ENCODE measurements at places on chromosomes 13 and 19. TPM values are rescaled to one million over a fixed set of nuclear protein-coding genes. Genes with fewer than 3 reads are reported as not detected.

GRCh38 chr19:51511353-51511752, 9.8 kb upstream of the SIGLEC12 start:
- no peak overlapping the region for H3K4me3 ChIP-seq
- DNase-seq, result no peak
- no peaks in the 10 kb centered on the region for H3K27me3 ChIP-seq
- no peak overlapping the region for H3K27ac ChIP-seq
- H3K36me3 ChIP-seq, result no peaks in the 10 kb centered on the region
- H3K4me1 ChIP-seq, result no peaks in the 10 kb centered on the region

DNA sequence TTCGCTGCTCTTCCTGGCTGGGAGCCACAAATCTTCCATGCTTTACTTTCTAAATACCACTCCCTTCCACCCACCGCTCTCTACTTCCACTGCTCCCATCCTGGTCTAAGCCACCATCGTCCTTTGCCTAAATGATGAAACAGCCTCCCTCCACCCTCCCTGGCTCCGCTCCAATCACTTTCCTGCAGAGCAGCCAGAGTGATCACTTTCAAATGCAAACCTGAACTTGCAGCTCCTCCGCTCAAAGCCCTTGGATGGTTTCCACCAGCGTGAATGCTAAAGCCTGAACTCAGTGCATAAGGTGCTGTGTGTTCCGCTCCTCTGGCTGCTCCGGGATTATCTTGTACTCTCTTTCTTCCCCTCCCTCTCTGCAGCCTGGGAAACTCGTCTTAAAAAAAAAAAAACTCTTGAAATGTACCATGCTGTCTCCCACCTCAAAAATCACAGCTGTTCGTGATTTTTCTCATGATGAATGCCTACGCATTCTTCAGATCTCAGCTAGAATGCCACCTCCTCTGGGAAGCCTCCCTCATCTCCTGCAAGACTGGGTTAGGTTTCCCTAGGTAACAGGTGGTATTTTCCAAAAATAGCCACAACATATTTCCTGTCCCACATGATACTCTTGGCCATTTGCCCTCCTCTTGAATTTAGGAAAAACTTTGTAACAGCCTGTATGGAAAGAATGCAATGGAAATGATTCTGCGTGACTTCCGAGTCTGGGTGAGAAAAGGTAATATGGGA, 3.7 kb upstream of the SIN3B start:
- peak overlapping the region; percentile 16 for H3K4me3 ChIP-seq
- peaks cover 26% of the 10 kb centered on the region for H3K4me1 ChIP-seq
- no peaks in the 10 kb centered on the region for H3K36me3 ChIP-seq
- DNase-seq, result no peak
- H3K27me3 ChIP-seq, result no peaks in the 10 kb centered on the region

DNA sequence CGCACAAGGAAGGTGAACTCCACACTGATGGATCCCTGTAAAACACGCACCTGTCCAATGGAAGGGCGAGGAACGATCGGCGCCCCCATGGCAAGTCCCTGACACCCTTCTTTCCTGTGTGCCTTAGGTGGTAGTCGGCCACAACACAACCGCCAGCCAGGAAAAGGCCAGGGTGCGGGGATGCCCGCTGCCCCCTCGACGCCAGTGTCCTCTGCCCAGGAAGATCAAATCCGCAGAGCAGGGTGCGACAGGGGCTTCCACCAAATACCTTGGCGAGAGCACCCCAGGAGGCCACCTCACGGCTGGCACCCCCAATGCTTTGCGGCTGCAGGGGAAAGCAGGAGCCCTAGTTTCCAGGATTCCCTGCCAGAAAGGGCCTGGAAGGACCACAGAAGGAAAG, 91.2 kb downstream of the ZNF254 start:
- H3K4me3 ChIP-seq, result no peak overlapping the region
- H3K27me3 ChIP-seq, result no peaks in the 10 kb centered on the region
- H3K4me1 ChIP-seq, result no peaks in the 10 kb centered on the region

The APOC1 gene
- total RNA-seq, result not detected

DNA sequence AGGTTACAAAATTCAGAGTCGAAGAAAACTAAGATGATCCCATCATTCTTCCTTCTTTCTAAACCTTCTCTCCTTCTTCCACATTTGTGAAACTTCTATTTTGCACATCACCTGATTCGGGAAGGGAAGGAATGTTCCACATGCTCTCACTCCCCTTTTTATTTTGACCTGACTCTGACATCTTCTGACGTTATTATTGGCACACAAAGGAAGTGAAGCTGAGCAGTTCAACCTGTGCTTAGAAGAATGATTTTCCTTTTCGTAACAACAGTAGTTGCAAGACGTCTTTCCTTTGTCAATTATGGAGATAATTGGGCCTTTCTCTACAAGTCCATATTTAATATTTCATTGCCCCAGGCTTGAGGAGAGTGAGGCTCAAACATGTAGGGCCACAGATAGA, 18.0 kb downstream of the FAM124A start:
- no peaks in the 10 kb centered on the region for H3K4me1 ChIP-seq
- no peaks in the 10 kb centered on the region for H3K27me3 ChIP-seq
- H3K27ac ChIP-seq, result no peak overlapping the region
- H3K4me3 ChIP-seq, result no peak overlapping the region
- no peak for DNase-seq
- H3K36me3 ChIP-seq, result no peaks in the 10 kb centered on the region

DNA sequence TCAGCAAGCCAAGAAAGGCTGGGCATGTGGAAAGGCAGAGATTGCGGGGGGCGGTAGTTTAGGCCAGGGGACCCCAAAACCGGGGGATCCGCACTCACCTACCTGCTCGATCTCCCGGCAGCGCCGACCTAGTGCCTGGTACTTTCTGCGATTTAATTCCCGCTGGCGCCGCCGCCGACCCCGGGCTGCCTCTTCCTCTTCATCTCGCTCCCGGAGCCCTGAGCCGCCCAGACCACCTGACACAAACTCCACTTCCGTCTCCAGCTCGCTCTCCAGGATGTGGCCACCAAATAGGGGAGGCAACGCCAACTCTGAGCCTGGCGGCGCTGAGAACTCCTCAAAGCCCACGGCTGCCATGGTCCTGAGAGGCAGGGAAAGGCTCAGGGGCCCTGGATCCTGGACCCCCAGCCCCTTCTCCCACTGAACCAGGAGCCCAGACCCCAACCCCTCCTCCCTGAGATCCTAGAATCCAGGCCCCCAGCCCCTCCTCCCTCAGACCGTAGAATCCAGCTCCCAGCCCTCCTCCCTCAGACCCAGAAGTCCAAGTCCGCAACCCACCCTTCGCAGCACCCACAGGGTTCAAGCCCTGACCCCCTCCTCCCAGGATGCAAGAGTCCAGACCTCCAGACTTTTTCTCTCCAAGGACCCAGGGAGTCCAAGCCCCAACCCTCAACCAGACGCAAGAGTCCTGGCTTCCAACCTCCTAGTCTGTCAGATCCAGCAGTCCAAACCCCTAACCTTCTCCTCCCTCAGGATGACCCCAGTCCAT, 933 bp downstream of the TFPT start:
- peak overlapping the region; percentile 65 for H3K27ac ChIP-seq
- DNase-seq, result peak; percentile 82
- no peaks in the 10 kb centered on the region for H3K27me3 ChIP-seq
- peak overlapping the region; percentile 83 for H3K4me3 ChIP-seq

DNA sequence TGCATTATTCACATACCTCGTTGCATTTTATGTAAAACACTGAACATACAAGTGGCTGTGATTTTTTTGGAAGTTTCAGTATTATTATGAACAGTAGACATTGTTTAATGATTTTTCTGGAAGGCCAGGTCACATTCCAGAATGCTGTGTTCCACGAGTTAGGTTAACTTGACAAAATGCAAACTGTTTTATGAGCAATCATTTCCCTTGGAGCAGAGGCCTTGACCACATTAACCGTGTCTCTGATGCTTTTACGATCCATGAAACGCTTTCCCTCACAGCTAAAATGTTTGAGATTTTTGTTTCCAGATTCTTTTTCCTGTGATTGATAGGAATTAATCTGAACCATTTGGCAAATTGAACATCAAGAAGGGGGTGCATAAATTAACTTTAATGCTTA, 57.8 kb downstream of the MBNL2 start:
- H3K27me3 ChIP-seq, result no peaks in the 10 kb centered on the region
- H3K27ac ChIP-seq, result no peak overlapping the region
- no peak overlapping the region for H3K4me3 ChIP-seq
- peaks cover 10% of the 10 kb centered on the region for H3K4me1 ChIP-seq
- DNase-seq, result no peak
- peaks cover 19% of the 10 kb centered on the region for H3K36me3 ChIP-seq

The GFY gene
- total RNA-seq, result not detected

GRCh38 chr19:3098141-3098514, 4.0 kb downstream of the GNA11 start:
- DNase-seq, result no peak
- H3K27ac ChIP-seq, result no peak overlapping the region
- H3K4me1 ChIP-seq, result peaks cover 47% of the 10 kb centered on the region
